ENCODE measurements at places on chromosomes 6 and 20.
A peak's percentile ranks its signal among the peaks of the same experiment; 100 is the strongest.

DNA sequence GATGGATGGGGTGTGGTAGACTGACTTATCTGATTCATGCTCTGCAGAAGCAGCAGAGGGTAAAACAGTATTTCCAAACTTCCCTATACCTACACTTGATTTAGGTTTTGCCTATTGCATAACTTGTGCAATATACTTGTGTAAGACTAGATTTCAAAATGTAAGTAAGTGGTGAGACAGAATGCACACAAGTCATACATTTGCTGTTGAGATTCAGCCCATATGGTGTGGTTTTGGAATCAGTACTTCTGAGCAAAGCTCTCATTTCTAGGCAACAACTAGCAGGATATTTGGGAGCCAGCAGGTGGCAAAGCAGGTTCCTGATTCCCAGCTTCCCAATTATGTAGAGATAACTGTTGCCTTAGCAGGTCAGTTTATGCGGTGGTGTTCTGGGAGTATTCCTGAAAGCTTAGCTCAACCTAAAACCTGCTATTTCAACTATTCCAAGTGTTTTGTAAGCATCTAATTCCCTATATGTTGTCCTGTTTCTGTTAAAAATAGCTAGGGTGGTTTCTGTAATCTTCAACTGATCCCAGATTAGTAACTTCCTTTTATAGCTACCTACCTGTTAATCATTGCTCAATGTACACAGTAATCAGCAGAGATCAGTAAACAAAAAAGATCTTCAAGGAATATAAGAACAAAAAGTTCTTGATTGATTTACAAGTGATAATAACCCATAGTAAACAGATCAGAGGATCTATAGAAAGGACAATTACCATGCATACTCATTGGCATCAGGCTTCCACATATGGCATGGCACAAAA, 8.5 kb upstream of the FABP7 start:
- no peak for DNase-seq

GRCh38 chr6:142008016-142008735, 124.5 kb upstream of the GJE1 start:
- no peak for DNase-seq

DNA sequence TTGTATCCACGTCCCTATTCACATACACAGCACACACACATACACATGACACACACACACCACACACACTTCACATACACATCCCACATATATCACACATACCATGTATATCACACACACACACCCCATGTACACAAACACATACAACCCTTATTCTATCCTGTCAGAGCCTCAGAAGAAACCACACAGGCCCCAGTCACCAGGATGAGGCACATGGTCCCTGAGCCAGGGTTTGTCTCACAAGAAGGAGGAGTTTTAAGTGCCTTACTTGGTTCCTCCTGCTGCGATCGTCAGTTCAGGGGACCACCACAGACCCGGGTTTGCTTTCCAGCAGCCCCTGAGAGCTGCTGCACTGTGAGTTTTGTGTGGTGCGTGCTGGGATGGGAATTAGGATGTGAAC, 23.6 kb downstream of the BFSP1 start:
- DNase-seq, result no peak

- DNase-seq, result no peak
Measured at GRCh38 chr6:12814015-12814414, 97.4 kb downstream of the PHACTR1 start.

DNA sequence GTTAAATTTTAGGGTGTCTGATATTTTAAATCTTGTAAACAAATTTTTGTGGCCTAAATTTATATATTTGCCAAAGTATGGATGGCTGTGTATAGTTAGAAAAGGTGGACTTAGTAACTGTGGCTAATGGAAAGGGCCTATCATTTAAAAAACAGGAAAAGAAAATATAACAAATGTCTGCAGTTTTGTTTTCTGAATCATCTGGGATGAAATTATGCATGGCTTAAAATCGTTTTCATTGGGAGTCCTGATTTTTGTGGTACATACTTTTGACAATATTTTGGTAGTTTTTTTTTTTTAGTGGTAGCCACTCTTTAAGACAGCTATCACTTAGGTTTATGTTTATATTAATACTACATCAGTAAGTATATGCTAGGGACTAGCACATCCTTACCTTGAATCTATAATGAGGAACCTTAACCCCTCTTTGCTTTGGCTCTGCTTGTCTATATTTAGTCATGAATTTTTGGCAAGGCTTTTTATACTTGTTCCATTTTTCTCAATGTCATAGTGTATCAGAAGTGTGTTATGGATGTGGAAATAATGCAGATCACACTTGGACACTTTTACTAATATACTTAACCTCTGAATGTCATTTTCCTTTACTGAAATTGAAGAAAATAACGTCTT, 5.6 kb downstream of the ARID1B start:
- no peak for DNase-seq

- no peak for DNase-seq
Measured at GRCh38 chr6:128807577-128807976, 75.4 kb upstream of the LAMA2 start.

DNA sequence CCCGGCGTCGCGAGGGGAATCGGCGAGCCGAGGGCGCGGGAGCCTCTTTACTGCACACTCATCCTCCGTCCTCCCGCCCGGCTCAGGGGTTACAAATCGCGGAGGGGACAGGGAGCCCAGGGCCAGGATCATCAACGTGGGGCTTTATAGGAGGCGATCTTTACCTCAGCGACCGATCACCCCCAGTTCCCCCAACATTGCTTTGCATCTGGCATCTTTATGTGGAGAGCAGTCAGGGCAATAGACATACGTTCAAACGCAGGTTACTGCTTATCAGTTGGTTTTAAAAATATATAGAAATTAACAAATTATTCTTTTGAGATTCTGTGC, 634 bp downstream of the HSF2 start:
- DNase-seq, result no peak

DNA sequence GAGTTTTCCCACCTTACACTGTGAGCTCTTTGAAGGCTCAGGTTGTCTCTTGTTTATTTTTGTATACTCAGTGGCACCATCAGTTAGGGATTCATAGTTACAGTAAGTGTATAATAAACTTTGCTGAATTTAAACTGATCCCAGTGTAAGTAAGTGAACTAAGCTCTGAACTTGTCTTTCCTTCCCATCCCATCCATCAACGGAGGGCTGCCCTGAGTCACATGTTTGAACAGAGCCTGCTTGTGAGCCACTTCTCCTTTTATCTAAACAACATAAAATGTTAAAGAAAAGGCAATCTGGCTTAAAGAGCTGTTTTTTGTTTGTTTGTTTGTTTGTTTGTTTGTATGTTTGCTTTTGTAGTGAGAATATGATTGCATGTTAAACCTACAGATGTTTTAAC, 185.7 kb upstream of the MARCKS start:
- DNase-seq, result no peak

DNA sequence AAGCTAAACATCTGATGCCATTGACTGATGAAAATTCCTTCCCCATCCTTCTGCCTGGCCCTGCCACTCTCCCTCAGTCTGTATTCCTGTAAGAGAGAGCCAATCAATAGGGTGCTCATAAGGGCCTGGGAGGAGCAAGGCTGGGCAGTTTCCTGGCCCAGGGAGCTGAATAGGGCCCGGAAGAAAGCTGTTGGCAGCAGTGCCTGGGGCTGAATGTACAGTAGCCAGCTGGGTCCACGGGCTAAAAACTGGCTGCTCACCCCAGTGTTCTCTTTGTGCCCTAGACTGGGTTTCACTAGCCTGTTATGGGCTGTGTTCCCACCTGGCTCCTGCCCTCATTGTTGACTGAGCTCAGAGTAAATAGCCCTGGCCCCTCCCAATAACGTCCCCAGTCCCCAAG, 1.7 kb upstream of the WFDC2 start:
- DNase-seq, result peak; percentile 69

DNA sequence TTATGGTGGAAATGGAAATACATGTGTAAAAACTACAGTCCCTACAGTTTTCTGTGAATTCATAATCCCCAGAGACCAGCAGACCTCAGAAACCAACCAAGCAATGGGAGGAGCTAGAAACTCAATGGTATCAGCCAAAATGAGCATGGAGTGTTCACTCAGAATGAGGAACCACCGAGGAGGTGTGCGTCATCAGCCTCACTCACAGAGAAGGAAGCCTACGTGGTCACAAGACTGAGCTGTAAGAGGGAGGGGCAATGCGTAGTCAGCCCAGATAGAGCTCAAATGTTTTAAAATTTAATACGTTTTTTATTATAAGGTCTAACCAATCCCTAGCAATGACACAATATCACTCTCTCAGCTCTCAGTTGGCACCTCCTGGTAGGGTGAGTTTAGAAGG, 17.4 kb downstream of the MYLK4 start:
- no peak for DNase-seq

DNA sequence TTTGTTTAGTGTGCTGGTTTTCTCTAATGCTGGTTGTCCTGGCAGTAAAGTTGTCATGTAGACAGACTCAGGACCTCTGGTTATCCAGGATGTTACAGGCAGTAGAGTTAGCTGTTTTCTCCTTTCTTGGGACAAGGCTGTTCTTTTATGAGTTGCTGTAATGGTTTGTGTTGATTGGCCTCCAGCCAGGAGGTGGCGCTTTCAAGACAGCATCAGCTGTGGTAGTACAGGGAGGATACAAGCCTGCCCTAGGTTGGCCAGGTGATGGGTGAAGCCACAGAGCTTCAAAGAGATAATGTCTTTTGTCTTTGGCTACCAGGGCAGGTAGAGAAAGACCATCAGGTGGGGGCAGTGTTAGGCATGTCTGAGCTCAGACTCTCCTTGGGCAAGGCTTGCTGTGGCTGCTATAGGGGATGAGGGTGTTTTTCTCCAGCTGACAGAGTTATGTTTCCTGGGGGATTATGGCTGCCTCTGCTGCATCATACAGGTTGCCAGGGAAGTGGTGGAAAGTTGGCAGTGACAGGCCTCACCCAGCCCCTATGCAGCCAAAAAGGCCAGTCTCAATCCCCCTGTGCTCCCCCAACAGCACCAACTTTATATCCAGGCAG, 127.2 kb upstream of the TAB2 start:
- DNase-seq, result no peak

DNA sequence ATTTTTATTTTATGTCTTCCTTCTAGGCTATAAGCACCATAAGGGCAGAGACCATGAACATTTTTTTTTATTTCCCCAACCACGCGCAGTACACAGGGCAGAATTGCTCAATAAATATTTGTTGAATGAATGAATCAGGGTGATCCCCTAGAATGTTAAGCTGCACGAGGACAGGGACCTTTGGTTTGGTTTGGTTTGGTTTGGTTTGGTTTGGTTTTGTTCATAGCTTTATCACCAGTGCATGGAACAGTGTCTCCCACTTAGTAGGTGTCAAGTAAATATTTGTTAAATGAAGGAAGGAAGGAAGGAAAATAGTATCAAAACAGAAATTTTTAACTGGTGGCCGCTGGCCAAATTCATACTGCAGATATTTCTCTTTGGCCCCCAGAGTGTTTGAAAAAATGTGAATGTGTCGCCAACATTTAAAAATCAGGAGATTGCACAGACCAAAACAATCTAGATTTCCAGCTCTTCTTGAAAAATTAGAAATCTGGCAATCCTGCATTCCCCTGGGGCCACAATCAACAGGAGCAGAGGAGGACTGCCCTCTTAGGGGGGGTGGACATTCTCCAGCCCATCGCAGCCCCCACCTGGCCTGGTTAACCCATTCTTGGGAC, 205.3 kb downstream of the EYA2 start:
- DNase-seq, result no peak
